Midbrain (tissue), 1 donor: ENCODE measurements at places on chromosomes 6 and 20.

- DNase-seq = peak; percentile 48
Observed at GRCh38 chr6:158960026-158960425, 40.0 kb downstream of the RSPH3 start.

- no peak for DNase-seq
Observed at GRCh38 chr20:62413025-62413570, 6.0 kb upstream of the CABLES2 start.

DNA sequence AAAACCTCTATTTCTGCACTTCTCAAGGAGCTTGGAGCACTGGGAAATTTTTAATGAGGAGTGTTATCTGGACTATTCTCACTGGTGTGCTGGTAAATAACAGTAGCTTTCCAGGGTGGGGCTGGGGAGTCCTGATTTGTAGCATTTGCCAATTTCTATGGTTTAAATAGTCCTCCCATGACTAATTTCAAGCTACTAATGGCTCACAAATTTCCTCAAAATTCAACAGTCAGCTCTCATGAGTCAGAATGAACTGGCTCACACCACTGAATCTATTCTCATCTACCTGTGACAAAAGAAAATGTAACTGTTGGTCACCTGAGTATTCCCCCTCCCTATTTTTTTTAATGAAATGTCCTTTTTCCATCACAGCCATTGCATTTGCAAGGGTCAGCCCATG is 449.6 kb downstream of the KIF16B start:
- no peak for DNase-seq

DNA sequence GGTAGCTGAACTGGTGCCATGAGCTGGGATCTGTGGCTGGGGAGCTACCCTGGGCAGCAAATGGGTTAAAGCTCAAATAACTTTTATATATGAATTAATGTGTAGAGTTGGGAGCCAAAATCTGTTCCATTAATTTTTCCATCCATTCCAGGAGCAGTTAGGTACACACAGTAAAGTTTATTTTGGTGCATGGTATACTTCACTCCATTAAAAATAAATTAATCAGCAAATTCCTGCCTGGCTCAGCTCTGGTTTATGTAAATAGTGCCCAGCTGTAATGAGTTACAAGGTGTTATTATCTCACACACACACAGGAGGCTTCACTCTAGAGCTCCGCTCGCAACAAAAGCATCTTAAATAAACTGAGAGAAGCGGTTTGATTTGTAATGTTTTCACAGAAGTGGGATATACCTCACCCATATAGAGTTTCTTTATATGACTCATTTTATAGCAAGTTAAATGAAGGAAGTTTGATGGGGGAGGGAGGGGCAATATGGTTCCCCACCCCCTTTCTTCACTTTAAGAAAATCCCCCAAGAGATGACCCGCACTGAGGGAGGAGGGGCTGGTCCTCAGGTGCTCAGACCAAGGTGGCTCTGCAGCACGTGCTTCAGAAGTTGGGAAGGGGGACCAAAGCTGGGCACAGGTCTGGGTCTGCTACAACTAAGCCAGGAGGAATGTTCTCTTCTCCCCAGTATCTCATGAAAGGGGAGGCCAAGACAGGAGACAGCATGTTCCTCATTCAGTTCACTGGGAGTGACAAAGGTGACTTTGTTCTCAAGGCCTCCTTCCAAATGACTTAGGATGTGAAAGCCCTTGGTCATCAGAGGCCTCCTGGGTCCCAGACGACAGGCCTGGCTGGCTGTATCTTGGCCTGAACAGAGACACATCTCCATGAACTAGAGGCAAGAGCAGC is 10.5 kb upstream of the FAM83C start:
- DNase-seq = no peak

DNA sequence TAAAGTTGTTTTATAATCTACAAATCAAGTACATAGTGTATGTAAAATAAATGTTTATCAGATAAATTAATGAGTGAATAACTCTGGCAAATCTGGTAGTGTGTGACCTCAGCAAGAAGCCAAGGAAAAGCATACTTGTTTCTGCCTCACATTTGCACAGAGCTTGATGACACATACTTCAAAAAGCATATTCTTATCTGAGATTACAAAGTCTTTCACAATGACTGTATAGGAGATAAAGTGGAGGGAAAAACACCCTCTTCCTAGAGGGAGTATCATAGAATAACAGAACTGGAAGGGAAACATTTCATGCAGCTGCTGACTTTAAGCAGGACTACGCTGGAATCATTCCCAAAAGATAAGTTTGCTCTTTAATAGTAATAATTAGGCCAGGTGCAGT is 28.1 kb upstream of the AKAP7 start:
- no peak for DNase-seq

GRCh38 chr6:131839388-131839787 is 31.6 kb downstream of the ENPP1 start:
- no peak for DNase-seq

DNA sequence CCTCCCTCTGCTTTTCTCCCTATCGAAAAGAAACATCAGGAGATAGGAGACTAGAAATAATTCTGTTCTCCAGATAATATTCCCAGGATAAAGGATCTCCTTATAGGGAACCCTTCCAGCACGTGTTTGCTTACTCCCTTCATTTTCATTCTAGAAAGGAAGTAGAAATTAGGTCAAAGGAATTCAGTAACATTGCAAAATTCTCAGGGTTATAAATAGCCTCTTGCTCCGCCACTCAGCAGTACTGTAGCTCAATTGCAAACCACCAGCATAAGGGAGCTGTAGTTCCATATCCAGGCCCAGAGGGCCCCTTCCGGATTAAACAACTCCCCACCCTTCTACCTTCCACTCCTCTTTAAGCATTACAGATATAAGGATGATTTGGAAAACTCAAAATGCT is 6.2 kb downstream of the ELMO2 start:
- no peak for DNase-seq

DNA sequence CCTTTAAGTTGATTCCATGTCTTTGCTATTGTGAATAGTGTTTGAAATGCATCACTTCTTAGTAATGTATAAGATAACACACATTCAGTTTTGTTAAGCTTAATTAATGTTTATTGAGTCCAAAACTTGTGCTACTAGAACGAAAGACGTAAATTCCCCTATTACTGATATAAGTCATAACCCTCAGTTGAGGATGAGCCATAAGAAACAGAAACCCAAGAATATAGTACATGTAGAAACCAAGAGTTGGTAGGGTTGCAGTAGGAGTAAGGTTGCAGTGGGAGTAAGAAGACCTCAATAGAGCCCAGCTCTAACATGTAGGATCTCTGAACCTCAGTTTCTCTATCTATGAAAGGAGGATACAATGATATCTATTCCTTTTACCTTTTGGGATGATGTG is 19.3 kb downstream of the CITED2 start:
- DNase-seq = no peak

- DNase-seq = no peak
Observed at GRCh38 chr20:23507346-23507745, 16.4 kb downstream of the CST8 start.

DNA sequence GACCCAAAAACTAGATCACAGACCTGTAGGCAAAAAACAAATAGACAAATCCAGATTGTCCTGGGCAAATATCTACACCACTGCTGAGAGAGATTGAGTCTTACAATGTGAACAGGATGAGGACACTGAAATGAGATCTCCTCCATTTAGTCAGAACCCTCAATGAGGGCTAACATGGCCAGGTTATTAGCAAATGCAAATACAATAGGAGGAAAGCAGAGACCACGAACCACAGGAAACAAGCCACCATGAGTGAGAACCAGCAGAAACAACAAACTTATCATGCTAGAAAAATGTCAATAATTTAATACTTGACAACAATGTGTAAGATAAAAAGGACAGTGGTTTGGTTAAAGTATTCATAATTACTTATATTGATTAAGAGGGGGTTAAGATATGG is 162.8 kb downstream of the SYNE1 start:
- no peak for DNase-seq

DNA sequence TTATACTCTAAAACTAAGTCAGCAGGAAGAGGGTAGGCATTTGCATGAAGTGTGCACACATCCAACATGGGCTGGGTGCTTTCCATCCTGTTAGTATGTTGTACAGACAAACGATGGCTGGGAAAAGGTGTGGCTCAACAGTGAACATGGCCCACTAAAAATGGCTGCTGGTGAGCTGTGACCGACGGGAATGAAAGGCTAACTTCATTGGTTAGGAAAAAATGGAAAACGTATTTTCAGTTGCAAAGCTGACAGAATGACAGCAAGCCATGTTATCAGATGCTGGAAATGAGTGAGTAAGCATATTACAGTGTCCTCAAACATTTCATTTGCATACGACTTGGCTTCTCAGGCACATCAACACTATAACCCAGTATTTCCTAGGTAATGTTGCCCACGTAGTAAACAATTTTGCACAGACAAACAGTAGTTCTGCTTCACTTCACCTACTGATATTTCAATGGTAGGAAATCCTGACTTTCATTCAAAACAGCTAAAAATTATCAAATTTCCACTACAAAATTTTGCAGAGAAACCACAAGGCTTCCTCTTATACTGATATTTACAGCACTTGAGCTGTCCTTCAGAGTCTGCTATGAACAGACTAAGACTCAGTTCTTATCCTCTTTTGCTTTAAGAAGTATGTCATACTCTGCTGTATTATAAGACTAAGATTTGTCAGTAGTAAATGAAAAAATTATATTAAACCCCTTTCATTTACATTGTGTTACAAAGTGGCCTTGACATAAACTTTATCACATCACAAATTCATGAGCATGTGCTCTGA is 98.9 kb downstream of the IRF4 start:
- DNase-seq = no peak

DNA sequence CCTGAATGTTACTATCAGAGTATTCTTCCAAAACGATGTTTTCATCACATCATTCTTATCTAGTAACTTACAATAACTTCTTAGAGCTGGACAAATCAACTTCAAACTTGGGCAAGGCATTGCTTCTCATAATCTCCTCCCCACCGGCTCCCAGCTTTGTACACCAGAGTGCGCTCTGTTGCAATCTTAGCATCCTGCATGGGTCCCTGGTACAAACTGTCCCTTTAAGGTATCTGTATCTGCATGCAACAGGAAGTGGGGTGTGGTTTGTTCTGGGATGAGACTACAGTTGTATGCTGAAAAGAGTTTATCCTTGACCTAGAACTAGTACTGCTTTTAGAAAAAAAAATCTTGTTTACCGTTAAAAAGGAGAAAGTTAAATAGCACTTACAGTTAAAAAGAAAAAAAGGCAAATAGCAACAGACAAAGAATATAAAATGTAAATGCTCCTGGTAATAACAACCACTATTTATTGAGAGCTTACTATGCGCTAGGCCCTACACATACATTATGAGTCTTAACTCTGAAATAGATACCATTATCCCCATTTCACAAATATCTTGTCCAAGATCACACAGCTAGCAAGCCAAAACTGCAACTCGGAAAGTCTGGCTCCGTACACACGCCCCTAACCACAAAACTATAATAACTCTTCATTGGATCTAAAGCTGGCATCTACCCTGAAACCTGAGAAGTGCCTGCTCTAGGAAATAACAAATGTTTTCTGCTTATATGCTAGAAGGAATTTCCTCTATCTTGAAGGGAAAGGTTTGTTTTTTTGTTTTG is 9.8 kb upstream of the HECA start:
- DNase-seq = no peak

GRCh38 chr6:163731215-163732013 is 316.9 kb downstream of the QKI start:
- DNase-seq = no peak

DNA sequence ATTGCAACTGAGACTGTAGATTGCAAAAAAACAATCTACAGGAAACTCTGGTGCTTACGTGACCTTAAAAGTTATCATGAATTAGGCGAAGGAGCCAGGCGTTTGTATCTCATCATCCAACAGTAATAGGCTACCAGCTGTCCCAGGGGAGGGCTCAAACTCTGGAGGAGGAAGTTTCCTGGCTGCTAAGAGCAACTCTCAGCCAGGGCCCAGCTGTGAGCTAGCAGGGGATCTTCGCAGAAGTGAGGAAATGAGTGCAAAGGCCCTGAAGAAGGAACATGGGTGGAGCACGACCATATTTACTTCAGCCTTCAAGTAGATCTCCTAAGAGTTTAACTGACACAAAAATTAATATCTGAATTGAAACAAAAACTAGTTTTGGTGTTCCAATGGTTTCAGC is 686.9 kb upstream of the MAP3K7 start:
- DNase-seq = no peak

GRCh38 chr6:10719964-10720264 is 3.0 kb upstream of the TMEM14C start:
- no peak for DNase-seq

DNA sequence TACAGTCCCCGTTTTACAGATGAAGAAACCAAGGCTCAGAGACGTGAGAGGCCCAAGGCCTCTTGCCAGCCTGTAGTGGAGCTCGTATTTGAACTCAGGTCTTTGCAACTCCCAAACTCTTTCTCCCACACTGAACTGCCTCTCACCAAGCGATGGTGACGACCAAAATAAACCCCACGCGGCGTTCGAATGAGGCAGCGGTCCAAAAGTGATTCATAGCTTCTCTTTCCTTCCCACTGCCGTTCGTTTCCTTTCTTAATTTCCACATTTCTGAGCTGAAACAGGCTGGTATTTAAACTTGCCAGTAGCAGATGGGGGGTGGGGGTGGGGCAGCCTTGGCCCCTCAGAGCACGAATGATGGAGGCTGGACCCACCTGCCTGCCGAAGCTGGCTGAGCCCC is 252.9 kb upstream of the KCNG1 start:
- no peak for DNase-seq

- peak; percentile 71 for DNase-seq
Observed at GRCh38 chr6:97669191-97670031, 386.4 kb upstream of the MMS22L start.

GRCh38 chr6:125714441-125715090 is 34.9 kb upstream of the HEY2 start:
- DNase-seq = no peak

DNA sequence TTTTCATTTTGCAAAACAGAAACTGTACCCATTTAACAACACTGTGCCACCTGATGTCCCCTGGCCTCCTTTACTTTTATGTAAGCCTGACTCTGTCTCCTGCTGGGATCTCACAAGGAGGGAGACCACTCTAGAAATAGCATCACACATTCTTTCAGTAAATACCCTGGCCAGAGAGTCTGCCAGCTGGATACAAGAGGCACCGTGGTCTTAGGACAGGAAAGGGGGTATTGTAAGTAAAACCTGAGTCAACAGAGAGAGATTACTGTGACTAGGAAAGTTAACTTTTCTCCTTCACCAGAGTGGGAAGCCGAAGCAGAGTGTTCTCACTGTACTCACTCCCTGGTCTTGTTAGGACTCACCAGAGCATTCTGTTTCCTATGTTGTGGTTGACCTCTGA is 27.8 kb downstream of the CMTR1 start:
- no peak for DNase-seq
